Fibroblast of skin of left quadriceps (primary cell): ENCODE measurements at places on chromosomes 5 and 9.
A peak's percentile ranks its signal among the peaks of the same experiment; 100 is the strongest.

DNA sequence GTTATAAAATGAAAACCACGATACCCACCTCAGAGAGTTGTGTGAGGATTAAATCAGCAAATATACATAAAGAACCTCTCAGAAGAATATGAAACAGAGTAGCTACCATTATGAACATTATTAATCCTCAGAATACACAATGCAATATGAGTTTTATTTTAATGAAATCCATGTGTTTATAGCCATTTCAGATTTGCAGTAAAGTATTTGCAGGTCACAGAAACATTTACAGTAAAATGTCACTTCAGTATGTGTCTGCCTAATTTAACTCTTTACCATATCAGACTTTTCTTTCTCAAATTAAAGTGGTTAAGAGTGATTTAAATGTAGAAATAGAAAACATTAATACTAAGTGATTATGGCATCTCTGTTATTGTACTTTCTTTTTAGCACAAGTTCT is 365.2 kb upstream of the MPDZ start:
- DNase-seq: no peak

- peak; percentile 75 for DNase-seq
Observed at GRCh38 chr9:72581694-72582093, 60.3 kb downstream of the TMC1 start.

DNA sequence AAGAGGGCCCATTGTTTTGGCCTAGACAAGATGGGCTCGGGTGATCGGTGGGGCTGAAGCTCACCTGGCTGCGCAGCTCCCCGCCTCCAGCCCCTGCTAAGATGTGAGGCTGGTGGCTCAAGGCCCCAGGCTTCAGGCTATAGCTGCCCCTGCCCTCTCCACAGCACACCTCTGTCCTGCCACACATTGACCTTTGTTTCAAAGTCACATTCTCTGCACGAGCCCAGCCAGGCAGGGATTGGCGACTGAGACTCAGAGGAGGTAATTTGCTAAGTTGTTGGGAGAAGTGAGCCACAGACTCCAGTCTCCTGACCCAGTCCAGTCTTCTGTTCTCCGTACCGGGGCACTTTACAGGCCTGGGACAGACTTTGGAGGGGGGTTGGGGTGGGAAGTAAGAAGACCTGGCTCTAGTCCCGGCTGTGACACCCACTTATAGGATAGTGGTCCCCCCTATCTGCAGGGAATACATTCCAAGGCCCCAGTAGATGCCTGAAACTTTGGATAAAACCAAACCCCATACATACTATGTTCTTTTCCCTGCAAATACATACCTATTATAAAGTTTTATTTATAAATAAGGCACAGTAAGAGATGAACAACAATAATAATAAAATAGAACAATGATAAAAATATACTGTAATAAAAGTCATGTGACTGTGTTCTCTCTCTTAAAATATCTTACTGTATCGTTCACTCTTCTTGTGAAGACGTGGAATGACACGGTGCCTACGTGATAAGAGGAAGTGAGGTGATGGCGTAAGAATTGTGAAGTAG is 13.3 kb downstream of the PDGFRB start:
- DNase-seq: no peak

- DNase-seq: no peak
Observed at GRCh38 chr5:140358738-140359310, 1.2 kb upstream of the SLC4A9 start.

DNA sequence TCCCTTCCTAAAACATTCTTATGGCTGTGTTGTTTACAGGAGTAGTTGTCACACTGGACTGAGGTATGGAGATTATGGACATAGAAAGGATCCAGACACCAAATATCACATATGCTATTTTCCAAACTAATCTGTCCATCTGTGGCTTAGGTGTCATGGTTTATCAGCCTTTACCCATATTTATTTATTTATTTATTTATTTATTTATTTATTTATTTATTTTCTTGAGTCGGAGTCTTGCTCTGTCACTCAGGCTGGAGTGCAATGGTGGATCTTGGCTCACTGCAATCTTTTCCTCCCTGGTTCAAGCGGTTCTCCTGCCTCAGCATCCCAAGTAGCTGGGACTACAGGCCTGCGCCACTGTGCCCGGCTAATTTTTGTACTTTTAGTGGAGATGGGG is 1103.1 kb downstream of the MAT2B start:
- no peak for DNase-seq
